Placental epithelial cell (primary cell): ENCODE measurements at places on chromosomes 16 and 17. TPM values are rescaled to one million over a fixed set of nuclear protein-coding genes. Genes with fewer than 3 reads are reported as not detected.

The FZD2 gene
- 11.8 and 13.7 TPM in 2 replicates for total RNA-seq

The SDR42E2 gene
- total RNA-seq = not detected in 2 replicates

The CCDC137 gene
- 3.7 and 6.3 TPM in 2 replicates for total RNA-seq

The WDR81 gene
- 22.8 and 24.8 TPM in 2 replicates for total RNA-seq

The METTL16 gene
- 11.0 and 13.2 TPM in 2 replicates for total RNA-seq
